GM19239 (cell line): ENCODE measurements at places on chromosomes 13 and 19.
A peak's percentile ranks its signal among the peaks of the same experiment; 100 is the strongest.

DNA sequence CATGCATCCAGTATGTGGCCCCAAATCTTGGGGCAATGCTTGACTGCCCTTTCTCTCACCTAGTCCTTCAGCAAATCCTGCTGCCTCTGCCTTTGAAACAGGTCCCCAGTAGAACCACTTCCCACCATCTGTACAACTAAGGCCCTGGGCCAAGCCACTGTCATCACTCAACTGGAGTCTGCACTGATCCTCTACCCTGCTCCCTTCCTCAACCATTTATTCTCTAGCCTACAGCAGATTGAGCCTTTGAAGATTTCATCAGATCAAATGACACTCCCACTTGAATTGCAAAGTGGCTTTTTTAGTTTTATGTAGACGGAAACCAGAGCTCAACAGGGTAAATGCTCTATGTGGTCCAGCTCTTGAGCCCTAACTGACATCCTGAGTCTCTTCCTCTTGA lies 43.5 kb downstream of the ATP8A2 start:
- no peak for DNase-seq

- no peak for DNase-seq
Observed at GRCh38 chr13:79937771-79938216, 403.1 kb downstream of the SPRY2 start.

- peak; percentile 39 for DNase-seq
Observed at GRCh38 chr13:112583592-112584277, 4.2 kb downstream of the TUBGCP3 start.

DNA sequence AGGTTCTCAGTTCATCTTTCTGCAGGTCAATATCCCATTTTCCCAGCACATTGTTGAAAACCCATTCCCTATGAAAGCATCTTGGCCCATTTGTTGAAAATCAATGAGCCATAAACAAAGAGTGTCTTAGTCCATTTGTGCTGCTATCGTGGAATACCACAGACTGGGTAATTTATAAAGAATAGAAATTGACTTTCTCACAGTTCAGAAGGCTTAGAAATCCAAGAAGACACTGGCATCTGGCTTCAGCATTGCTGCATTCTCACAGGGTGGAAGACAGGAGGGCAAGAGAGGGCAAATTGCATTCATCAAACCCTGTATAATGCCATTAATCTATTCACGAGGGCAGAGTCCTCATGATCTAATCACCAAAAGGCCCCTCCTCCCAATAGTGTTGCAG lies 34.1 kb downstream of the ZNF823 start:
- no peak for DNase-seq

DNA sequence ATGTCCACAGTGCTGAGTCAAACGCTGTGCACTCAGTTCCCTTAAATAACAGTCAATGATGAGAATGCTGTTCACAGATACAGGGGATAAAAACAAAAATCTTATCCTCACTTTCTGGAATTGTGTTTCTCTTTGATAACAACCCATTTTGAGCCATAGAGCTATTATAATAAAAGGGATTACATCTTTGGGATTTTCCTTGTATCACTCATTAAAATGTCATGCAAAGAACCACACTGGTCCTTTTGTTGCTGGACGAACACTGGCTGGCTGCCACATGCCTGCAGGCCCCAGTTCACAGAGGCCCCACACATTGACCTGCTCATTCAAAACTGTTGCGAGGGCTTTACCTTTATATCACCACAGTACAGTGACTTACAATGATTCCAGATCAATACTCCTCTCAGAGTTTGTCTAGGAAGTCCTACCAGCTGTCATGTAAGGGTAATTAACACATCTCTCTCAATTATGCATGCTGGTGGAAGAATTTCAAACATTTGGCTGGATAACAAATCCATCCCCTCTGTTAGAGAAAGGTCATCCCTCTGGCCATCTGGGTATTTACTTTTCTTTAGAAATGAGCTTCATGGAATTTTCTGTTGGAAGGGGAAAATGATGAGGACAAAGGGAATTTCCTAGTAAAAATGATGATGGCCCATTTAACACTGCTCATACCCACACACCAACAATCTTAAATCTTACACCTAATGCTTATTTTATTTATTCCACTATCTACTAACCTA lies 85.9 kb downstream of the MBNL2 start:
- DNase-seq = no peak

DNA sequence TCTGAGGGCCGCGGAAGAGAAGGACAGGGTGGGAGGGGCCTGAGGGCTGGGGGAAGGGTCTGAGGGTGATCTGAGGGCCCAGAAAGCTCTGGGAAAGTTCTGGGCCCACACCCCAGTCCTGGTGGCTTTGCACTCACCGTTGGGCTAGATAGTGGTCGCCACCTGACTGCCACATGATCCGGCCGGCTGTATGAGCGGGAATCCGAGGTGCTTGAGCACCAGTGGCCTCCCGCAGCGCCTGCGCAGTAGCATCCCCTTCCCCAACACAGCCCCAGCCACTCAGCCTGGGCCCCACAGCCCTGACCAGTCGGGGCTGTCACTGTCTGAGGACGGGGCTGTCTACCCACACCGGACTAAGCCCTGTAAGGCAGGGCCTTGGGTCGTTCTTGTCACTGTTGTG lies 15.0 kb downstream of the PRODH2 start:
- no peak for DNase-seq

DNA sequence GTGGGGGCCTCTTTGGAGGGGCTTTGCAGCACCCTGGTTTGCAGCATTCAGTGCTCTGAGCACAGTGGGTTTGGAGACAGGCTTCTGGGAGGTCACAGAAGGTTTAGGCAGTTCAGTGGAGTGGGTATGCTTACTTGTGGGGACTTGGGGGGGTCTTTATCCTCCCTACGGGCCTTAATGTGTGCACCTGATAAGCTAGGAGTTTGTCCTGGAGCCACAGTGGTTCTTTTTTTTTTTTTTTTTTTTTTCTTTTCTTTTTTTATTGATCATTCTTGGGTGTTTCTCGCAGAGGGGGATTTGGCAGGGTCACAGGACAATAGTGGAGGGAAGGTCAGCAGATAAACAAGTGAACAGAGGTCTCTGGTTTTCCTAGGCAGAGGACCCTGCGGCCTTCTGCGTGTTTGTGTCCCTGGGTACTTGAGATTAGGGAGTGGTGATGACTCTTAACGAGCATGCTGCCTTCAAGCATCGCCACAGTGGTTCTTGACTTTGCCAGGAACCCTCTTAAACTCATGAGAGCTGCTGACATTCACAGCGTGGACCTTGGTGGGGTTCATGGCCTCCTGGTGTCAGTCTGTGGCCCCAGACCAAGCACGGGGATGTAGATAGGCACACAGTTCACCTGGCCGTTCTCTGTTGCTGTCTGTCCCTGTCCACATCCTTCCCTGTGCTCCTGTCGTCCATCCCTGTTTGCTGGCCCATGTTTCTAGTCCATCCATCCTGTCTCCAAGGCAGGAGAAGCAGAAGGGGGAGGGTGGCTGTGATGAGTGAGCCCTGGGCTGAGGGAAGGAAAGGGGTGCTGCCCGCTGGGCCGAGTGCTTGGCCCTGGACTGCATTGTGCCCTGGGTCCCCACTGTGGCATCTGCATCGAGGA lies 2.7 kb downstream of the EGLN2 start:
- DNase-seq = no peak

DNA sequence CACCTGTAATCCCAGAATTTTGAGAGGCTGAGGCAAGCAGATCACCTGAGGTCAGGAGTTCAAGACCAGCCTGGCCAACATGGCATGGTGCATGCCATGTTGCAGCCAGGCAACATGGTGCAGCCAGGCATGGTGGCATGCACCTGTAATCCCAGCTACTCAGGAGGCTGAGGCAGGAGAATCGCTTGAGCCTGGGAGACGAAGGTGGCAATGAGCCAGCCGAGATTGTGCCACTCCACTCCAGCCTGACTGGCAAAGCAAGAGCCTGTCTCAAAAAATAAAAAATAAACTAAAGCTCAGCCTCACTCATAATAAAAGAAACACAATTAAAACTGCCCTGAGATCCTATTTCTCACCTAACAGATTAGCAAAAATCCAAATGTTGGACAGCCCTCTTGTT lies 49.7 kb upstream of the MAP3K10 start:
- DNase-seq = no peak

- no peak for DNase-seq
Observed at GRCh38 chr13:25372284-25373081, 709 bp downstream of the ATP8A2 start.

DNA sequence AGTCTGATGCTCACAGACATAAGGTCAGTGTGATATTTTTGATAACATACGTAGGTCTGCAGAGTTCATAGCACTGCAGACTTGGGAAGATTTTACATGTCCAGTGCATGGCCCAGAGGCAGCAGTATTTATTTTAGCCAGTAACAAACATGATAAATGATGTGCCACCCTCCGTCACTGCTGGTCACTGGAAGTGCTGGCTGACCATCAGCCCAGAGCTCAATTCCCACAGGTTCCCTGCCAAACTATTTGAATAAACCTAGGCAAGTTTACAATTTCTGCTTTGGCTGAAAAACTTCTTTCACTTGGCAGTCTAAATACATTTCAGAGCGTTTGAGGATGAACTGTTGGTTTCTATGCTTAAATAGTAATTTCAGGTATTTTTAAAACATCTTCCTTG lies 135.5 kb upstream of the EDNRB start:
- DNase-seq = no peak

DNA sequence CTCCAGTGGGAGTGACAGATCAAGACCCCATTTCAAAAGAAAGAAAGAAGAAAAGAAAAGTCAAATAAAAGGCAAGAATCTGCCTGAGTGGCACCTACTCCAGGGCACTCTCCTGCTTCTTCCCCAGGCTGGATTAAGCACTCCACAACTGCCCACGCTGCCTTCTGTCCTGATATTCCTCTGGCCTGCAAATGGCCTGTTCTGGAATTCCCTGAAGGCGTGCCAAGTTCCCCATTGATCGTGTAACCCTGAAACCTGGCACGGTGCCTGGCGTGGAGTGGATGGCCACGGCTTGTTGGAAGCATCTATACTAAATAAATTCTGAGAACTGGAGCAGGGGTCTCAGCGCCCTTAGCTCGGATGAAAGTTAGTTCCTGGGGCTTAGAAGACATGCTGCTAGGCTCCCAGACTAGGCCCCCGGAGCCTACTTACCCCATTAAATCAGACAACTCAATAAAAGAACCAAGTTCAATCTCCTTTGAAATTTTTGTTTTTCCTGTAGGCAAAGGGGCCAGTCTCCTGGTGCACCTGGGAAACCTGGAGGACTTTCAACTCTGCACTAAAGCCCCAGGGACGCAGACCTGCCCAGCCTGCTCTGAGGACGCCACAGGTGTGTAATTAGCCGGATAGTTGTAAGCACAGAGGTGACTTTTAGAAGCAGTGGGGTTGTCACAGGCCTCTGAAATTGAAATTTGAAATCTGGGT lies 21.9 kb downstream of the ANKRD27 start:
- no peak for DNase-seq

GRCh38 chr19:54156953-54157352 lies 2.6 kb downstream of the LENG1 start:
- DNase-seq = no peak

DNA sequence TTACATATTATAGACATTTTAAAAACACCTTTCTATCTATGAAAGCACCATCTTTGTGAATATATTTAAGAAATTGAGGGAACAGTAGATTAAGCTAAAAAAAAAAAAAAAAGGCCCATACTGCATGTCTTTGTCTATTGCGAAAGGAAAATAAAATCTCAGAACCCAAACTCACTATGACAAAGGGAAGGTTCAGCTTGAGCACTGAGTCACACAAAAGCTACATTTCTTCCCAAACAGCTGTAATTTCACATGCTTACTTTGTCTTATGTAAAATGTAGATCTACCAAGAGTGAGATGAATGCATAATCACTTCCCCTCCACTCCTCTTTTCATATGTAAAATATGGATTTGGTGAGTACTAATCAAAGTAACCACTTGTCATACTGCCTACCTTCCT lies 640.1 kb upstream of the KLF12 start:
- no peak for DNase-seq

- DNase-seq = no peak
Observed at GRCh38 chr13:95530178-95530577, 22.3 kb upstream of the CLDN10 start.

GRCh38 chr19:48117515-48118130 lies 7.0 kb upstream of the PLA2G4C start:
- no peak for DNase-seq

DNA sequence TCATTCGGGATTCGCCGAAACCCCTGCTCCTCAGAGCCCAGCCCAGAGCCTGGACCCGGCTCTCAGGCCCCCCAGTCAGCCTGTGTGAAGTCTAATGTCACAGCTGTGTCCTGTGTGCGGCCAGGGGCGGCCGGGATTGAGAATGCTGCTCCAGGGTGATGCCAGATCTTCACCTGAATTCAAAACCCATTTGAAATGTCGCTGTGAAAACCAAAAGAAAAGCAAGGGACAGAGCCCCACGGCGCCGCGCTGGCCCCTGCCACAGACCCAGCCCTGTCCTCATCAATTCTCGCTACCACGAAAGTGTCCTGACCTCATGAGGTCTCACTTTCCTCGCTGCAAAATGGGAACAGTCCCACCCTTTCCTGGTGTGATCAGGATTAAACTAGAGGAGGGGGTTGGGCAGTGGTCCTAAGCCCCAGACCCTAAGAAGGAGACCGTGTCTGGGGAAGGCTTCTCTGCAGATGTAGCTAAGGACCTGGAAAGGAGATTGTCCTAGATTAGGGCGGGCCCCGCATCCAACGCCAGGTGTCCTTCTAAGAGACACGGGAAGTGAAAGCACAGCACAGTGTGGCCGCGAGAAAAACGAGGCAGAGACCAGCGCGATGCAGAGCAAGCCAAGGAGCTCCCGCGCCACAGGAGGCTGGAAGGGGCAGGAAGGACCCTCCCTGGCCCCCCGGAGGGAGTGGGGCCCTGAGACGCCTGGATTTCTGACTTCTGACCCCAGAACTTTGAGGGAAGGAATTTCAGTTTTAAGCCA lies 34.0 kb upstream of the SPACA7 start:
- DNase-seq = no peak

- no peak for DNase-seq
Observed at GRCh38 chr19:54469496-54469934, 3.6 kb downstream of the CDC42EP5 start.

DNA sequence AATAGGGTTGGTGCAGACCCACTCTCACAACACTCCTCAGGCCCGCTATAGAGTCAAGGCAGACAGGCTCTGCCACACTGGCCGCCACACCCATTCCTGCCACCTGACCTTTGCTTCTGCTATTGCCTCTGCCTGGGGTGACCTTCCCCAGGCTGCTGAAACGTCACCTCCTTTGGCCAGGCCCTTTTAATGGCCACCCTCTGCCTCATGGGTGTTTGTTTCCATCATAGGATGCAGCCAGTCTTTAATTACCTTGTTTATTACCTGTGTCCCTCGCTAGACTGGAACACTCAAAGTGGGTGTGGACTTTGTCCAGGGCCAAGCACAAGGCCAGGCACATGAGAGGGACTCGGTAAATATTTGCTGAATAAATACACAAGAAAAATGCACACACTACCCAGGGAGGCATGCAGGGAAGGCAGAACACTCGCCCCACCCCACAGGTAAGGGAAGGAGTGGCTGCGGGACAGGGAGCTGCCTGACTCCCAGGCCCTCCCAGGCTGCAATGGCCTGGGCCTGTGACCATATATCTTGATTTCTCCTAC lies 3.2 kb downstream of the LSM4 start:
- no peak for DNase-seq

- no peak for DNase-seq
Observed at GRCh38 chr13:67148161-67148571, 82.0 kb downstream of the PCDH9 start.
